ENCODE measurements at places on chromosomes 6 and 20.

DNA sequence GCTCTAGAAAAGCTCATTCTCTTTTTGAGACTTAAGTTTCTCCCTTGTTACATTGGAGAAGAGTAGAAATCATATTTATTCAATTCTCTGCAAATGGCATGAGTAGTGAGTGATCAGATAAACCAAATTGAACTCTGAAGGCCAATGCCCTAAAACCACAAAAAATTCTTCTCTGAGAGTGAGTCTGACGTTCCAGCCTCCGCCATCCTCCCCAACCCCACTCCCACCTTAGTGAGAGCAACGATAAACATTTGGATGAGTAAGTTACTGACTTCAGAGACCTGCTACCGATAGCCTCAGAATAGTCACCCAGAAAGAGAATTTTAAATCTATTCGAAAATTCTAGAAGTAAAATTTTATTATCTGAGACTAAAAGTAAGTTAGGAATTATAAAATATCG lies 94.6 kb downstream of the TFAP2A start:
- DNase-seq: no peak

GRCh38 chr6:13413900-13414555 lies 73.4 kb downstream of the GFOD1 start:
- DNase-seq: no peak

GRCh38 chr6:149938571-149939355 lies 3.1 kb upstream of the ULBP2 start:
- DNase-seq: no peak

- DNase-seq: no peak
Observed at GRCh38 chr20:57818418-57819181, 108.8 kb upstream of the PMEPA1 start.

DNA sequence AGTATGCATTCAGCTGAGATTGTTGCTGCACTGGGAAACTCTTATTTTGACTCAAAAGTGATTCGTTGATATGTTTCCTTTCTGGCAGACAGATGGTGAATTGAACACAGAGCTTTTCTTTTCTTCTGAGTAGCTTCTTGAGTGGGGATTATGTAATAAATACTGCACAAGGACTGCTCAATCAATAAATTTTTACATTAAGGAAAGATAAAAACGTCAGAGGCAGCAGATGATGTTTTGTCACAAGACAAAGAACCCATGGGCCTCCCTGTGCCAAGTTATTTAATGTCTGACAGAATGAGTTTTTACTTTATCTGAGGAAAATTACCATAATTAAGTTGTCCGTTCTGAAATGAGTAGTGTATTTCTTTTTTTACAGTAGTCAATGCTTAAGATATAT lies 460.3 kb downstream of the UTRN start:
- no peak for DNase-seq

DNA sequence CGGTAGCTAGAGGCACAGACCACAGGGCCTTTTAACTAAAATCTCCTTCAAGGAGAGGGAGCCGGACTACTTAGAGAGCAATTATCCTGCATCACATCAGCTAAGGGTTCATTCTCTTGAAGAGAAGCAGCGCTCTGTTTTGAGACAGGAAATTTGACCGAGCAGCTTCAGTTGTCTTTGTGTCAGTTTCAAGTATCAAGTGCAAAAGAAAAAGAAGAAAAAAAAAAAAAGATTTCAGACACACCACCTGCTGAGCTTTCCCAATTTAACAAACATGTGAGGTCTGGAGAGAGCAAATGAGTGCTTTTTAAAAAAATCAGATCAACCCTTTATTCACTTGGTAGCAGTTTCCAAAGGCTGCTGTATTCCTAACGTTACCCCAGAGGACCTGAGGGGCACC lies 273.5 kb upstream of the POU3F2 start:
- no peak for DNase-seq

DNA sequence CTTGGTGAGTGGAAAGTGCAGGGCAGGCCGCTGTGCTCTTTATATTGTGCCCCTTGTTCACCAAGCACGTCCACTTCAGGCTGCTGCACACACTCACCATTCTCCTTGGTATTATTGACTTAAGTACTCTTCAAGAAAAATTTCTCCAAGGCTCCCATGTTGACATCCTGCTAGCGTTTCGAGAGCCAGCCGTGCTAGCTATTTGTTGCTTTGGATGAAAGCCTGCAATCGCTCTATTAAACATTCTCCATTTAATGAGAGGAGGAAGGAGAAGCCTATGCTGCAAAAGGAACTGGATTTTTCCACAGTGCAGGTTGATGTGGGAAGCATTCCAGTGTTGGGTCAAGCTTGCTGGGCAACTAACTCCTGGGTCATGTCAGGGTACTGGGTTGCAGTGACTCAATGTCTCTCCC lies 113.5 kb downstream of the CD83 start:
- DNase-seq: no peak

DNA sequence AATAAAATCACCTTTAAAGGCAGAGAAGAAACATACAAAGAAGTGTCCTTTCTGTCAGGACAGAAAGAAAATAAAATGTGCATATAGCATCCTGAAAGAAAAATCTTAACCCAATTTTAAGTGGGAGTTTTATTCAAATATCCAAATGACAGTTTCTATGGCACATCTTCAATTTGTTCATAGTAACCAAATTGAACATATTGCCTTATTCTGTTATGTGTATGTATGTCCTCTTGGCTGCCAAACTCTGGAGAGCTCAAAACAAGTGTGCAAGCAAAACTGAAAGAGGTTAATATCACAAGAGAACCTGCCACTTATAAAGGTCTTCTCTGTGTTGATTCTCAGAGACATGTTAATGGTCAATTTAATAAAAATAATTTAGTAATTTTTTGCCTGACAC lies 334.7 kb downstream of the BCKDHB start:
- no peak for DNase-seq
